Smooth muscle cell of trachea (primary cell): ENCODE measurements at places on chromosomes 6 and 20. TPM values are rescaled to one million over a fixed set of nuclear protein-coding genes. Genes with fewer than 3 reads are reported as not detected.

The C4A gene
- total RNA-seq: 4.1 and 11.6 TPM in 2 replicates

The GTSF1L gene
- not detected in 2 replicates for total RNA-seq

The KCNK16 gene
- not detected in 2 replicates for total RNA-seq

The HCRTR2 gene
- not detected in 2 replicates for total RNA-seq

The RAET1E gene
- 2.2 and 4.8 TPM in 2 replicates for total RNA-seq

The DTD1 gene
- total RNA-seq: 53.9 and 130 TPM in 2 replicates

The SCRT2 gene
- not detected in 2 replicates for total RNA-seq

The NOL7 gene
- total RNA-seq: 36.2 and 78.0 TPM in 2 replicates

The PRKN gene
- 4.1 and 7.4 TPM in 2 replicates for total RNA-seq

The GPX5 gene
- total RNA-seq: not detected in 2 replicates

The CALHM4 gene
- not detected in 2 replicates for total RNA-seq

The RHAG gene
- not detected in 2 replicates for total RNA-seq

The ZFP57 gene
- 0.17 and 0.29 TPM in 2 replicates for total RNA-seq

The EDN3 gene
- total RNA-seq: not detected in 2 replicates

The HLA-DMA gene
- total RNA-seq: 4.7 and 14.1 TPM in 2 replicates

The CYP39A1 gene
- total RNA-seq: 1.3 and 1.7 TPM in 2 replicates

The GSTA4 gene
- 68.5 and 78.2 TPM in 2 replicates for total RNA-seq

The FLRT3 gene
- 2.3 and 5.0 TPM in 2 replicates for total RNA-seq

The NTSR1 gene
- total RNA-seq: 0.66 and 1.3 TPM in 2 replicates
